SK-MEL-5 (cell line): ENCODE measurements at places on chromosomes 13 and 19. TPM values are rescaled to one million over a fixed set of nuclear protein-coding genes. Genes with fewer than 3 reads are reported as not detected.

Gene PROZ
- not detected in 2 replicates for total RNA-seq

Gene ZNF730
- total RNA-seq = 0.08 and 0.27 TPM in 2 replicates

Gene NLRP12
- total RNA-seq = not detected in 2 replicates

Gene OVOL3
- total RNA-seq = not detected in 2 replicates

GRCh38 chr19:30731591-30731990 is 359.4 kb downstream of the ZNF536 start:
- DNase-seq = no peak

- no peak for DNase-seq
These were observed 516.3 kb upstream of the HTR2A start for GRCh38 chr13:47413112-47413511.

- DNase-seq = no peak
These were observed 15.6 kb upstream of the WASF3 start for GRCh38 chr13:26541678-26542568.

DNA sequence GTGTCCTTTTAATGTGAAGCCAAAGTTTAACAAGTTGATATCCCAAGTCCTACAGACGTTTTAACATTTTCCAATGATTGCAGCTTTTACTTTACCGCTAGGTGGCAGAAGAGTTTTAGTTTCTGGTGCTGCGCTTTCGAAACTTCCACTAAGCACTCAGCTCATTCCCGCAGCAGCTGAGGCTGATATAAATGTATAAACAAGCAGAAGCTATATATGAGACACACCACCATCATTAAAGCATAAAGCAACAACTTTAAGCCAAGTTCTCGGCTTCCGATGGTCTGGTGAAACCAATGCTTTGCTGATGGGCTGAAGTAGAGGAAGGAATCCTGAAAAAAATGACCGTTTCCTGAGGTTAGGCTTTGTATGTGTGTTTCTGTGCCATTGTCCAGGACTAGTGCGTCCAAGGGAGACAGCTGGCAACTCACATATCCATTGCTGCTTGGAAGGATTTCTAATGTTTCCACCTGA is 753.9 kb downstream of the OLFM4 start:
- DNase-seq = peak; percentile 75

- DNase-seq = no peak
These were observed 17.8 kb upstream of the EMC10 start for GRCh38 chr19:50458396-50459066.
